Mesendoderm (in vitro differentiated cells): ENCODE measurements at places on chromosomes 12 and 14.

- no peak overlapping the region for H3K27ac ChIP-seq
- no peaks in the 10 kb centered on the region for H3K36me3 ChIP-seq
- DNase-seq: no peak
- no peaks in the 10 kb centered on the region for H3K27me3 ChIP-seq
- no peak overlapping the region for H3K4me3 ChIP-seq
These were observed 1.1 kb upstream of the SOAT2 start for GRCh38 chr12:53101931-53102781.

- no peak overlapping the region for H3K27ac ChIP-seq
- peak; percentile 11 for DNase-seq
- H3K36me3 ChIP-seq: no peaks in the 10 kb centered on the region
These were observed 15.2 kb upstream of the AKAP6 start for GRCh38 chr14:32313844-32314376.

- H3K27ac ChIP-seq: peak overlapping the region; percentile 87
- peak; percentile 56 for DNase-seq
- peak overlapping the region; percentile 89 for H3K4me3 ChIP-seq
- H3K36me3 ChIP-seq: no peaks in the 10 kb centered on the region
- no peaks in the 10 kb centered on the region for H3K27me3 ChIP-seq
- H3K4me1 ChIP-seq: no peaks in the 10 kb centered on the region
These were observed 1.1 kb downstream of the LRP6 start for GRCh38 chr12:12265571-12266388.

GRCh38 chr12:67647181-67647798, 1.3 kb upstream of the DYRK2 start:
- no peaks in the 10 kb centered on the region for H3K4me1 ChIP-seq
- H3K4me3 ChIP-seq: no peak overlapping the region
- H3K27me3 ChIP-seq: no peaks in the 10 kb centered on the region
- peak; percentile 79 for DNase-seq
- H3K36me3 ChIP-seq: no peaks in the 10 kb centered on the region

- H3K27me3 ChIP-seq: no peaks in the 10 kb centered on the region
- no peaks in the 10 kb centered on the region for H3K36me3 ChIP-seq
- no peaks in the 10 kb centered on the region for H3K4me1 ChIP-seq
- H3K4me3 ChIP-seq: no peak overlapping the region
These were observed 379.5 kb downstream of the LRFN5 start for GRCh38 chr14:41986083-41986645.

- H3K36me3 ChIP-seq: no peaks in the 10 kb centered on the region
- H3K27me3 ChIP-seq: no peaks in the 10 kb centered on the region
- no peak overlapping the region for H3K4me3 ChIP-seq
- peaks cover 2% of the 10 kb centered on the region for H3K4me1 ChIP-seq
These were observed 94.5 kb upstream of the VASH1 start for GRCh38 chr14:76666746-76667145.

- no peaks in the 10 kb centered on the region for H3K4me1 ChIP-seq
- no peak for DNase-seq
- H3K27me3 ChIP-seq: no peaks in the 10 kb centered on the region
- no peak overlapping the region for H3K4me3 ChIP-seq
- no peak overlapping the region for H3K27ac ChIP-seq
These were observed 404.5 kb upstream of the TBX3 start for GRCh38 chr12:115088328-115088994.

- H3K4me1 ChIP-seq: peaks cover 15% of the 10 kb centered on the region
- no peak for DNase-seq
- no peak overlapping the region for H3K4me3 ChIP-seq
- no peak overlapping the region for H3K27ac ChIP-seq
These were observed 14.6 kb downstream of the VASH1 start for GRCh38 chr14:76775695-76776427.

DNA sequence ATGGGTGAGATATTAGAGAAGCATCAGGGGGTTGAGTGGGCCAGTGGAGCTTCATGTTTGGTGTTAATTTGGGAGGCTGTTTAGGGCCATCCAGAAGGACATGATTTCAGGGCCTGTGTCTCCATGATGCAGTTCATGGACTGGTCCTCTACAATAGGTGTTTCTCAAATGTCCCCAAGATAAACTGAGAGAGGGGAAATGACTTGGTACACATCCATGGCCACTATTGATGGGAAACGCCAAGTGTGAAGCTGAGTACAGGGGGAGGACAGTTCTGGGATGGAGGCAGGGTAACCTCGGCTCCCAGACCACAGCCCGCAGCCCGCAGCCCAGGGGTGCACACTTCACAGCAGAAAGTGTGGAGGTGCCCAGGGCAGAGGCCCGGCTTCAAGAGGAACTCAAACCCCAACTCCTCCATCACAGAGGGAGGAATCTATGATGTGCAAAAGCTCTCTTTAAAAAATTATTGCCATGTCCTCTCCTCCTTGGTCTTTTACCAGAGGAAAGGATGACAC, 33.3 kb downstream of the CACNA2D4 start:
- no peak for DNase-seq
- H3K36me3 ChIP-seq: no peaks in the 10 kb centered on the region
- no peaks in the 10 kb centered on the region for H3K27me3 ChIP-seq

DNA sequence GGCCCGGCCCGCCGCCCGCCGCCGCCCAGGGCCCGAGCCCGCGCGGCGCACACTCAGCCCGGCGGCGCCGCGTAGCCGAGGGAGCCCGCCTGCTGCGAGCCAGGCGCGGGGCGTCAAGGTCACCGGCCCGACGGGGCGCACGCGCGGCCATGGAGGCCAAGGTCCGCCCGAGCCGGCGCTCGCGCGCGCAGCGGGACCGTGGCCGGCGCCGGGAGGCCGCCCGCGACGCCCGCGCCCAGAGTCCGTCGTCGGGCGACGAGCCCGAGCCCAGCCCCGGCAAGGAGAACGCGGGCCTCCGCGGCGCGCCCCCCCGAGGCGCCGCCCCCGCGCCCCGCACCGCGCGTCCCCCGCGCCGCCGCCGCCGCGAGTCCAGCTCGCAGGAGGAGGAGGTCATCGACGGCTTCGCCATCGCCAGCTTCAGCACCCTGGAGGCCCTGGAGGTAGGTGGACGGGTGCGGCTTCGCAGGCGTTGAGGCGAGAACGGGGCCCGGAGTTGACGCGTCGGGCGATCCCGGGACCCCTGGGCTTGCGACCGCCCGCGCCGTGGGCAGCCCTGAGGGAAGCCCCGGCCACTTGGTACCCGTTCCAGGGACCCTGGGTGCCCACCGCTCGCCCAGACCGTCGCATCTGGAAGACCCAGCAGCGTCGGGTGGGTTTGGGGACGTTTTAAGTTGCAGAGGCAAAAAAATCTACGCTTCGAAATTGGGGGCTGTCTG, 629 bp downstream of the FBRSL1 start:
- peaks cover 3% of the 10 kb centered on the region for H3K27me3 ChIP-seq
- no peaks in the 10 kb centered on the region for H3K36me3 ChIP-seq
- no peak for DNase-seq

DNA sequence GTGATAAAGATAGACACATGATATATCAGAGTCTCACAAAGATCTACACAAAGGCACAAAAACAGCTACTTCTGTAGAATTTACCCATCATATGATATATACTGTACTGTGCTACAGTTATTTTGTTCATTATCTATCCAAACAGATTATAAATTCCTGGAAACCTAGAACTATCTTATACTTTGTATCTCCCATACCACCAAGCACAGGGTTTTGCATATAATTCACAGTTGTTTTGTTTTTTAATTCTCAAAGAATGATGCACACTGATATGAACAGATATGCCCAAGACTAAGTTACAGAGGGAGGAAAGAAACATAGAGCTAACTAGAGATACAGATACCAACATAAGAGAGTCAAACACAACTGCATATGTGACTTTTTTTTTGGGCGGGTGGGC, 3.4 kb downstream of the PRKAG1 start:
- H3K4me1 ChIP-seq: no peaks in the 10 kb centered on the region
- no peaks in the 10 kb centered on the region for H3K36me3 ChIP-seq
- H3K27me3 ChIP-seq: no peaks in the 10 kb centered on the region
- no peak for DNase-seq
- H3K4me3 ChIP-seq: no peak overlapping the region

GRCh38 chr14:22865424-22866405, 5.8 kb upstream of the LRP10 start:
- no peaks in the 10 kb centered on the region for H3K27me3 ChIP-seq
- no peaks in the 10 kb centered on the region for H3K36me3 ChIP-seq
- H3K27ac ChIP-seq: no peak overlapping the region
- DNase-seq: peak; percentile 89

GRCh38 chr12:57732726-57733593, 5.6 kb downstream of the AGAP2 start:
- H3K4me1 ChIP-seq: peaks cover 2% of the 10 kb centered on the region
- DNase-seq: no peak
- H3K4me3 ChIP-seq: no peak overlapping the region
- no peaks in the 10 kb centered on the region for H3K36me3 ChIP-seq
- no peak overlapping the region for H3K27ac ChIP-seq

- no peak overlapping the region for H3K27ac ChIP-seq
- no peak overlapping the region for H3K4me3 ChIP-seq
- no peak for DNase-seq
- no peaks in the 10 kb centered on the region for H3K36me3 ChIP-seq
- H3K27me3 ChIP-seq: no peaks in the 10 kb centered on the region
These were observed 331.9 kb upstream of the FLRT2 start for GRCh38 chr14:85198001-85198400.
